Stimulated activated naive CD4-positive, alpha-beta T cell treated with Interleukin-2 at 50 U/mL for 16 hours (primary cell): ENCODE measurements at places on chromosomes 16 and 17.

DNA sequence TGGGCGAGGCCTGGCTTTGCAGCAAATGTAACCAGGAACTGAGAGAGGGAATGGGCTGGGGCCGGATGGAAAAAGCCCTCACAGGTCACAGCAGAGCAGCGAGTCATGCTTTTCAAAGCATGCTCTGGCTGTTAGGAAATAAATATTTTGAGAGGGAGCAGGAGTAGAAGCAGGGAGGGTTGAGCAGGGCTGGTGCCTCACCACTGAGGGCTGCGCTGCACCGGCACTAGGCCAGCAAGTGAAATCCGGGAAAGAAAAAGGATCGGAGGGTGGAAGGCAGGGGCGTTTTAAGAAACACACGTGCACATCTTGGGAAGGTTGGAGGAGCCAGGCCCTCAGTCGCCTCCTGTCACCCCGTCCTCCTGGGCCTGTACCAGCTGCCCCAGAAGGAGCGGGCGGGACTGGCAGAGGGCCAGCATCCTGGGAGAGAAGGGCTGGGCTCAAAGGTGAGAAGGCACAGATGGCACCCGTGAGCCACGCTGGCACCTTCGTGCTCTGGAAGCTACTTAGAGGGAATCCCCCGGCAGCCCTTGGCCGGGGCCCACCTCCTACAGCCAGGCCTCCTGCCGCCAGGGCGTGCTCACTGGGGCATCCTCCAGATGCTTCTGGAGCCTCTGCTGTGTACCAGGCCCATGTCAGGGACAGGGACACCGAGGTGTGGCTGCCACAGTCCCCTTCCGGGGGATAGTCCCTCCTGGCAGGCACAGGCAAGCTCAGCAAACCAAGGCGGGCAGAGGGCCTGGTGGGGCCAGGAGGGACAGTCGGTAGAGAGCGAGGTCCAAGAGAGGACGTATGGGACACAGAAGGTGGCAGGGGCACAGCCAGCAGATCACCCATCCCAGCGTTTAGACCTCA lies 71.5 kb upstream of the PLCG2 start:
- DNase-seq, result no peak

- no peak for DNase-seq
Observed at GRCh38 chr16:12874186-12874585, 27.2 kb upstream of the SHISA9 start.

GRCh38 chr17:77854759-77855745 lies 103.5 kb upstream of the TNRC6C start:
- DNase-seq, result no peak

- peak; percentile 4 for DNase-seq
Observed at GRCh38 chr16:75616521-75617010, 6.5 kb downstream of the ADAT1 start.

DNA sequence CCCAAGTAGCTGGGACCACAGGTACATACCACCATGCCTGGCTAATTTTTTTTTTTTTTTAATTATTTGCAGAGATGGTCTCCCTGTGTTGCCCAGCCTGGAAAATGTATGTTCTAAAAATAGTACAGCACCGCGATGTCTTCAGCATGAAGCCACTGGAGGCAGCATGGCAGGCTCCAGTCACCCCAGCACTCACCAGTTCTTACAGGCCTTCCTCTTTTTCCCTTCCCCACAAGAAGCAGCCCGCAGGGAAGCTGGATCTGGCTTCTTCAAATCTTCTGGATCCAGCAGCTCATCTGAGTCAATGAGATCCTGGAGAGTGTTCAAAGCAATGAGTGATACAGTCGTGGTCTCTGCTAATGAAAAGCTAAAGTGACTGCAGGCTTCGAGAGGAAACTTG lies 16.2 kb downstream of the CIAPIN1 start:
- DNase-seq, result no peak

GRCh38 chr17:15947271-15947670 lies 2.3 kb downstream of the ADORA2B start:
- no peak for DNase-seq

GRCh38 chr17:7835814-7836595 lies 2.0 kb downstream of the KDM6B start:
- peak; percentile 54 for DNase-seq

GRCh38 chr16:55476625-55477533 lies 2.1 kb upstream of the MMP2 start:
- no peak for DNase-seq

DNA sequence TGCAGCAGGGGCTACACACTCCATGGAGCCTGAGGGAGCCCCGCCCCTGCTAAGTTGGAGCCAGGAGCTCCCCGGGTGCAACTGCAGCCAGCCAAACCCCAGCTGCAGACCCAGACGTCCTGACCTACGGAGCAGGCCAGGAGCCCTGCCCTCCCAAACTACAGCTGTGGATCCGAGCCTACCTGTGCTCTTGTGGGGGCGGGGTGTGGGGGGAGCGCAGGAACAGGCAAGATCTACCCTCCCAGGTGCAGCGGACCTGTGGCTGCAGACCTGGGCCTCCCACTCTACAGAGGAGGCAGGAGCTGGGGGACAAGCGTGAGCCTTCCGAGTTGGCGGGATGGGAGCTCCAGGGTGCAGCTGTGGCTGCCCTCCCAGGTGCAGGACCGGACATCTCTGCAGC lies 29.7 kb upstream of the MYLK3 start:
- DNase-seq, result no peak

- DNase-seq, result no peak
Observed at GRCh38 chr17:78557598-78558039, 19.6 kb downstream of the DNAH17 start.
